Suppressor macrophage treated with lipopolysaccharide for 1 hour (primary cell): ENCODE measurements at places on chromosomes 6 and 20.

GRCh38 chr6:13278164-13278563, 50.2 kb downstream of the TBC1D7 start:
- no peak for DNase-seq

DNA sequence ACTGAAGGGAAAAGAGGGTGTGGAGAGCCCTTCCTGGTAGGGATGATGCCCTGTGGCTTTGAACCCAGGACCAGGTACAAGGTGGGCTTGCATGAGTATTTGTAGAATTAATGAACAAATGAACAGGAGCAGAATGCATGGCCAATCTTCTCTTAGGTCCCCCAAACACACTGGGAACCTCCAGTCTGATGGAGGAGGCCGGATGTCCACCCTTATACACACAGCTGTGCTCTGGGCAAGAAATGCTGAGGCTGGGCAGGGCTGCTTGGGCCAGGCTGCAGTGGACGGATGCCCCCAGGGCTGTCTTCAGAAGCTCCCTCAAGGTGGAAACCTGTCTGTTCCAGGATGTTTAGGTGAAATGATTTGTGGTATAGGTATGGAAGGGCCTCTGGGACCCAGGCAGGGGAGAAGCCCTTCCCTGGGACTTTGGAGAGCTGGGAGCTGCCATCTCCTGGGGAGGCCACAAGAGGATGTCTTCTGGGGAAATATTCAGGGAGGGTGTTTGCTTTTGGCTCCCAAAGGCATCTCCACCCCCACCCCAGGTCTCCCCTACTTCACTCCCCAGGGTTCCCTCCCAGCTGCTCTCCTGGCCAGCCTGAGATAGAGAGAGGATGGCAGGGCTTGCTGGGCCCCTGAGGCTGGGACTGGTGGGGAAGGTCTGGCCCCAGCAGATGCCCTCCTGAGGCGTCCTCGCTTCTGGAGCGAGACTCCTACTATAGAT, 23.3 kb downstream of the VEGFA start:
- DNase-seq, result no peak

DNA sequence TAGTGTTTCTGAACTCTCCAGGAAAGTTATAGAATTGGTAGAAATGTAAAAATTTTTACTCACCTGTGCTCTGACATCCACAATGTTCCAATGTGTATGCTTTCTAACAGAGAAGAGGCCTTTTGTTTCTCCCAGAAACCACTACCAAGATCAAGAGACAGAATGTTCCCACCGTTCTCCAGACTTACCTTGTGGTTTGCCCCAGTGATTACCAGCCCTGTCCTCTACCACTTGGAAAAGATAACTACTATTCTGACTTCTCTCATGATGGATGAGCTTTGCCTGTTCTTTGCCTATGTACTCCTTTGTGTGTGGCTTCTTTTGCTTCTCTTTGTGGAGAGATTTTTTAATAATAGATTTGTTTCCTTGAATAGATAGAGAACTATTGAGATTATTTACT, 173.0 kb upstream of the SCGN start:
- no peak for DNase-seq

DNA sequence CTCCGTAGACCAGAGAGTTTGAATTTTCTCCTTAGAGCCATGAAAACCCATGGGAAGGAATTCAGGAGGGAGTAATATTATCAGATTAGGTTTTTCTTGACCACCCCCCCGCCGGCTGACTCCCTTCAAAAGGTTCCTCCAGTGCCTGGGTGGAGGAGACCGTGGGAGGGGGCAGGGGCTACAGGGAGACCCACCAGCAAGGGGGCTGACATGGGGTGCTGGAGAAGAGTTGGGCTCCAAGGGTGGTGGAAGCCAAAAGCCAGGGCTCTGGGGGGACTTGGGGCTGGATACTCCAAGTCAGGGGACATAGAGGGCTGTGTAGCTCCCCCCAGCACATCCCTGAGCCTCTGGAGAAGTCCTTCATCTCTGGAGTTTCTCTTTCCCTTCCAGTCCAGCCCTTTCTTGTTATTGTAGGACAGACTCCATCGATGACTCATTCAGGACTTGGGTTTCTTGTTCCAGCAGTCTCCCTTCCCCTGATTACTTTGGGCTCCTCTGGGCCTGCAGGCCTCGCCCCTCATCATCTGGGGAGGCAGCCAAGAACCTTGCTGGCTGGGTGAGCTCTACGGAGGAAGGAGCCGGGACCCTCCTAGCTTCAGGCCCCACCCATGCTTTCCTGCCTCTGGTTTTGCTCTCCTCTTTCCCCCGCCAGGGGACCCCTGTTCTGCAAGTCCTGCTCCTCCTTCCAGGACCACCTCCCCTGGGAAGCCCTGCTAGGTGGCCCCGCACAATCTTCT, 10.5 kb upstream of the KIAA1755 start:
- peak; percentile 95 for DNase-seq

DNA sequence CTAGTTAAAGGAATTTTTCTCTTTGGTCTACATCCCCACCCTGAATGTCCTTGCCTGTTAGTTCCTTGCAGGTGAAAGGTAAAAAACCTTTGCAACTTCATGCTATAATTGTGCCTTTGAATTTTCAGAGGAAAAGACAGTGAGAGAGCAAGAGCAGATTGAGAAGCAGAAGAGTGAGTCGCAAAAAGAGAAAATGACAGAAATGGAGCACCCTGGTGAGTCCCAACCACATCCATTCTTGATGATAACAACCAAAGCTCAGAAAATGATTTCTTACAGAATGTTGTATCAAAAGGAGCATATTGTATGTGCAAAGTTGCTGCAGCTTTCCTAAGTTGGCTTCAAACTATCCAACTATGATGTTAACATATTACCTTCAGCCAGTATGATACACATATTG, 165.2 kb upstream of the CENPW start:
- DNase-seq, result no peak

GRCh38 chr6:101730954-101731353, 337.4 kb downstream of the GRIK2 start:
- peak; percentile 6 for DNase-seq

- DNase-seq, result no peak
These were observed 45.3 kb downstream of the IGF2R start for GRCh38 chr6:160013987-160014868.

- peak; percentile 45 for DNase-seq
These were observed 85.8 kb downstream of the RNF144B start for GRCh38 chr6:18472941-18473340.

GRCh38 chr20:3741836-3742458, 9.5 kb downstream of the HSPA12B start:
- DNase-seq, result no peak

DNA sequence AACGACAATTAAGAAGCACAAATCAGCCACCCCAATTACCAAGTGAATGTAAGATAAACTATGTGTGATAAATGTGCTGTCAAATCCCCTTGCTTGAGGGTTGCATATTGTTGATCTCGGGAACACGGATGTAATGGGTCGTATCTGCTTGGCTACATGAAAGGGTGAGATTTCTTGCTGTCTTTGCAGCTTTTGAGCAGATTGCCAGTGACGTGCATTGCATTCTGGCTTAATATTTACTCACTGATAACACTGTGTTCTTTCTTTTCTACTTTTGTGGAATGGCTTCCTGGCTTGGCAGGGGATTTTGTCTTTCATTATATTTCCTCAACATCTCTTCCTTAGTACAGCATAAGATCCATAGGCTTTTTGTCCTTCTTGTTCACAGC, 10.5 kb upstream of the FAM210B start:
- no peak for DNase-seq

DNA sequence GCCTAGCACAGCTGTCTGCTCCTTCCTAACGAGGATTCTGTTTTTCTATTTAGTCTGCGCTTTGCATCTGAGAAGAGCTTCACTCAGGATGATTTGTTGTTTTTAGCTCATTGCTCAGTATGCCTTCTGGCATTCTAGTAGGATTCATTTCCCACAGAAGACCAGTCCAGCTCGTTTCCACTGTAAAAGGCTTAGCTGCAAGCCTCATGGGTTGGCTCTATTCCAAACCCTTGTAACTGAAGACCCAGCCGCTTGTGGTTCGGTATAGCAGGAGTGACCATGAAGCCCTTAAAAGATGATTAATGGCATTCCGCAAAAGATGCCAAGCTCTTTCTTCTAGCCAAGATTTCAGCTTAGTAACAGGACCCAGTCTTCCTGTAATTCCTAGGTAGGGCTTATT, 7.2 kb downstream of the ADGRF1 start:
- no peak for DNase-seq

DNA sequence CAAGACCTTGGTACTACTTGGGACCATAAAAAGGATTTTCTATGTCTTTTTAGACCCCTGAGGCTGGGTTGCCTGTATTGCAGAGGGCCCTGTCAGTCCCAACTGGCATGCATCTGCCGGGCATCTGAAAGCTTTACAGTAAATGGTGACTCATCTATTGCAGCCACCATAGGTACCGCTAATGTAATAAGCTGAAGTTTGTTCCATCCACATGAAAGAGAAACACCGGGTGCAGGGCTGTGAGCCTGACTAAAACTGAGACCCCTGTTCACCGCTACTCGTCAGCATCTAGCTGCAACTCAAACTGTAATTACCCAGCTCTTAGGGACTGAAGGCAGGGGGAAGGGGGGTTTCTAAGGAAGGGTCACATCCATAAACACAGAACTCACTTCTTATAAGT, 49.5 kb downstream of the TRERF1 start:
- peak; percentile 31 for DNase-seq

GRCh38 chr6:116366740-116367275, 3.9 kb upstream of the DSE start:
- DNase-seq, result no peak

- DNase-seq, result peak; percentile 21
These were observed 48.5 kb downstream of the FNDC1 start for GRCh38 chr6:159217595-159218275.

DNA sequence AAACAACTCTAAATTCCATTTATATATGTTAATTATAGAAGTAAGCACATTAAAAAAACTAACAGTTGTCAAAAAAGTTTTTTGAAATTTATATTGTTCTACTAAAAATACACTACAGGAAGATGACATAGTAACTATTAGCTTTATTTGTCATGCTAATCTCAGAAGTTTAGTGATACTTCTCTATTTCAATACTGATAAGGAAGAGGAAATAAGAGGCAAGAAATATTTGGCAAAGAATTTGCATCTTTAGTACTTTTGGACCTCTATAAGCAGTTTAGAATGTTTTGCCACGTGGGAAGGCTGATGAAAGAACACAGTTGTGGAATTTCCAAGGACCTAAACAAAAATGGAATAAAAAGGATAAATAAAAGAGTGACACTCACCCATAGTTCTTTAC, 12.6 kb downstream of the IFNGR1 start:
- peak; percentile 39 for DNase-seq

DNA sequence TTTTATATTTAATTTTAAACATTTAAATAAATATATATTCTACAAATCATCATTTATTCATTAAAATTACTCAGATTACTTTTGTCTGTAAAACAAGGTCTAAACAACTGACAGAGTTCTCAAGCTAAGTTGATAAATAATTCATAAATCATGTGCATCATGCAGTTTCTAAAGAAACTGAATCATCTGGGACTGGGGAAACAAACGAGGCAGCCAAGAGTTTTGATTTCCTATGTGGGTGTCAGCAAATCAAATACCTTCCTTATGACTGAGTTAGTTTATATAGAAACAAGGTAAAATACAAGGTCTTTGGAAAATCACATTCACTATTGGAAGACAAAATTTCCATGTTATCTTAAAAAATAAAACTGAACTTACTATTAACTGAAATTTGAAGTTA, 149.9 kb upstream of the BEND6 start:
- DNase-seq, result no peak

DNA sequence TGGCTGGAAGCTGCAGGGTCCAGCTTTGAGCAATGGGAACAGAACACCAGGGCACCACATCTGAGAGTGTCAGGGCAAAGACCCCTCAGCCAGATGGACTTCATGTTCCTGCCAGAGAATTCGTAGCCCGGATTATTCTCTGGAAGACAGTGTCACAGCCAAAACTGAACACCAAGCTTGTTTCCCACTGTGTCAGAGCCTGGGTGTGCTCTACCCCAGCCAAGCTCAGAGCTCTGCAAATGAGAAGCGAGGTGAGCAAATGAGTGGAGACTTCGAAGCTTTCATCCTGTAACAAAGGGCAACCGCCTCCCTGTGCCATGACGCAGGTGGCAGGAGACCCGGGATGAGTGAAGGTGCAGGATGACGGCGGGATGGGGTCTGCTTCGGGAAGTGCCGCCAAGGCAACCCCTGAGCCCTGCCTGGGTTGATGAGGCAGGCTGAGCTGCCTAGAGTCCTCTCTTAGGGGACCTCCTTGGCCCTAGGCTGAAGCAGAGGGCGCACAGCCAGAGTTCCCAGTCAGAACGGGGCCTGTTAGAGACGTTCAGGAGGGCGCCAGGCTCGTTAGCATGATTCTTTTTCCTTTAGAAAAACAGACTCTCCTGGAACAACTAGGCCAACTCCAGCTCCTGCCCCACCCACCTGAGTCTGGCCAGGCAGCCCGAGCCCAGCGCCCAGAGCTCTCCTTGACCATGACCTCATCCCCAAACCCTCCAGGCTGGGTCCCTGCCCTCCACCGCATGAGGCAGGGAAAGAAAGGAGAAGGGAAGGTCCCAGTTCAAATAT, 187.7 kb downstream of the SOD2 start:
- DNase-seq, result no peak

DNA sequence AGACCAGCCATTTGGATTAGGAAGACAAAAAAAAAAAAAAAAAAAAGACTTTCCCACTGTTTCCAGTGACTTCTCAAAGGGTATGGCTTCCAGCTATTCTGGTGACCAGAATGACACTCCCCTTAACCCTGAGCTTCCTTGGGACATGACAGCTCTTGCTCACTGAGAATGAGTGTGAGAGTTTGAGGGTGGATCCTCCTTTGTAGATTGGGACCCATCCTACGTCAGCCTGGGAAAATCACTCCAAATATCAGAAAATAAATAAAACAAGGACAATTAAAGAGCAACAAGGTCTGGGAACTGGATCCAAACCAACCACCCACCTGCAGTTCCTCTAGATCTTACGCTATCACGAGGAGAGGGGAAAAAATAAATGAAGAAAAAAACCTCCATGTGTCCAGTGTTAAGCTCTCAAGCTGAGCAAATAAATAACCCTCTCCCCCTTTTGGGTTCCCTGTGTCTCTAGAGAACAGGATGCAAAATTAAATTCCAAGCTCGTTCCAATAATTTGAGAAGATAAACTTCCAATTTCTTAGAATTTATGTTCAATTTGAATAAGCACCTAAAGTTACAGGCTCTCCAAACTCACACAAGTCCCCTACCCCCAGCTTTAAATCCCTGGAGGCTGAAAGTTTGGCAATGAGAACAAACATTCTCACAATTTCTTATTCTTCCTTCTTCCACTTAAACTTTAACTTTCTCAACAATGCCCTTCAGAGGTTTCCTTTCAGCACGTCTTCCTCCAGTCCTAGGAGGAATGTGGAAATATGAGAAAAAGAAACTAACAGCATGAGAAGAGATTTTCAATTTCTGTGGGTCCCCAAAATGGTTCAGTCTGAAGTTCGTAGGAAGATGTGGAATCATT, 170.2 kb downstream of the MTFR2 start:
- DNase-seq, result no peak

GRCh38 chr6:49633541-49633940, 3.1 kb downstream of the RHAG start:
- DNase-seq, result no peak
